ENCODE measurements at places on chromosomes 2 and 18. TPM values are rescaled to one million over a fixed set of nuclear protein-coding genes. Genes with fewer than 3 reads are reported as not detected.

Gene EIF2B4
- 29.5 TPM for total RNA-seq

Gene SKOR2
- total RNA-seq: not detected

Gene GPR45
- not detected for total RNA-seq

Gene RNU2-63P
- total RNA-seq: not detected

Gene ABCB11
- not detected for total RNA-seq

All from epithelial cell of alveolus of lung (primary cell).